ENCODE measurements at places on chromosomes 6 and 20.
A peak's percentile ranks its signal among the peaks of the same experiment; 100 is the strongest.

DNA sequence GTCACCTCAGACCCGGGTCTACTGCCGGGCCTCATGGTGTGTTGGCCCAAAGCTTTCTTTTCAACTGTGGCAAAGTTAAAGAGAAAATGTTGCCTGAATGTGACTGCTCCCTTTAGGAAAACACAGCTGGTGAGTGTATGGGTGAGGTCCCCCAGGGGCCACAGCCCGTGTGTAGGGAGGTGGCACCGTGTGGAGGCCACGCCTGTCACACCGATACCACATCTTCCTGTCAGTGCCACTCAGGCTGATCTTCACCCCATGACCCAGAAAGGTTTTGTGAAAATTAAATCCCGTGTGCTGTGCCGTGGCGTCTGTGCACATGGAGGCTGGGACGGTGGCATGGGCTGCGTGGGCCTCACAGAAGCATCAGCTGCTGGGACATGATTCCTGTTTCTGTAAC is 10.7 kb upstream of the ADRM1 start:
- DNase-seq: no peak

DNA sequence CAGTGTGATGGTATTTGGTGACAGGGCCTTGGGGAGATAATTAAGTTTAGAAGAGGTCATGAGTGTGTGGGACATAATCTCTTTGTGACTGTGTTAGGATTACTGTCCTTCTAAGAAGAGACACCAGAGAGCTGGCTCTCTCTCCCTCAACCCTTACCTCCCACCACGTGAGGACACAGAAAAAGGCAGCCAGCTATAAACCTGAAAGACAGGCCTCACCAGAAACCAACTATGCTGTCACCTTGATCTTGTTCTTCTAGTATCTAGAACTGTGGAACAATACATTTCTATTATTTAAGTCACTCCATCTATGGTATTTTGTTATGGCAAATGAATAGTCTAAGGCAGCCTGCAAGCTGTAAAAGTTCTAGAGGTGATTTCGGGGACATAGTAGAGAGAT is 203.7 kb downstream of the OTOR start:
- DNase-seq: no peak

- DNase-seq: no peak
Measured at GRCh38 chr6:131979515-131980337, 28.6 kb upstream of the CCN2 start.

- no peak for DNase-seq
Measured at GRCh38 chr20:11056414-11056813, 382.6 kb upstream of the JAG1 start.

GRCh38 chr6:110617057-110617456 is 140.6 kb upstream of the SLC22A16 start:
- no peak for DNase-seq

DNA sequence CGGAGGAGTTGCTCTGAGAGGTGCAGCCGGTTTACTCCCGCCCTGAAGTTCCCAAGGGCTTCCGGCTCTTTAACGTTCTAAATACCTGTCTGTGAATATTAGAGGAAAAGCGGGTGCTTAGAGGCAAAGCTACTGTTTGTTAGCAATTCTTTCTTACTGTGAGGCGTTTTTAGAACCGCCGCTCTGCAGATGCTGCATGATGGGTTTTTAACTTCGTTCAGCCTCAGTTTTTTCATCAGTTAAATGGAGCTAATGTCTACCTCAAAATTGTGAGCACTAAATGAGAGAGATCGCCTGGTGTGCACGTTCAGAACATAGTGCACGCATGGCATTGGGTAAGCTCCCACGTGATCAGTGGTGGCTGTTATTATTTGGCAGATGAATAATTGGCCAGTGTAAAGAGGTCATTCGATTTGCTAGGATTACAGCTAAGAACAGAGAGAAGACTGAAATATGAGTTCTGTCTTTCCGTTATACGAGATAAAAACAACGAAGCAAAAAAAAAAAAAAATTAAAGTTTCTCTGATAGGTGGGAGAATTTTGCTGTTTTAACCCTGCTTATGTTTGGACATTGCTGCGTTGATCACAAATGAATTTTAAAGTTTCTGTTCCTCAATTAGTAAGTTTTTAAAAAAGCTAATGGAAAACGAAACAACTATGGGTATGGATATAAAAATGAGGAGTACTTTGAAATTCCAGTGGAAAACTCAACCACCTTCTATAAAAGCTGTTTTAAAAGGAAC is 660 bp upstream of the TFB1M start:
- DNase-seq: peak; percentile 71

- DNase-seq: no peak
Measured at GRCh38 chr6:112912416-112913101, 565.4 kb downstream of the RFPL4B start.

DNA sequence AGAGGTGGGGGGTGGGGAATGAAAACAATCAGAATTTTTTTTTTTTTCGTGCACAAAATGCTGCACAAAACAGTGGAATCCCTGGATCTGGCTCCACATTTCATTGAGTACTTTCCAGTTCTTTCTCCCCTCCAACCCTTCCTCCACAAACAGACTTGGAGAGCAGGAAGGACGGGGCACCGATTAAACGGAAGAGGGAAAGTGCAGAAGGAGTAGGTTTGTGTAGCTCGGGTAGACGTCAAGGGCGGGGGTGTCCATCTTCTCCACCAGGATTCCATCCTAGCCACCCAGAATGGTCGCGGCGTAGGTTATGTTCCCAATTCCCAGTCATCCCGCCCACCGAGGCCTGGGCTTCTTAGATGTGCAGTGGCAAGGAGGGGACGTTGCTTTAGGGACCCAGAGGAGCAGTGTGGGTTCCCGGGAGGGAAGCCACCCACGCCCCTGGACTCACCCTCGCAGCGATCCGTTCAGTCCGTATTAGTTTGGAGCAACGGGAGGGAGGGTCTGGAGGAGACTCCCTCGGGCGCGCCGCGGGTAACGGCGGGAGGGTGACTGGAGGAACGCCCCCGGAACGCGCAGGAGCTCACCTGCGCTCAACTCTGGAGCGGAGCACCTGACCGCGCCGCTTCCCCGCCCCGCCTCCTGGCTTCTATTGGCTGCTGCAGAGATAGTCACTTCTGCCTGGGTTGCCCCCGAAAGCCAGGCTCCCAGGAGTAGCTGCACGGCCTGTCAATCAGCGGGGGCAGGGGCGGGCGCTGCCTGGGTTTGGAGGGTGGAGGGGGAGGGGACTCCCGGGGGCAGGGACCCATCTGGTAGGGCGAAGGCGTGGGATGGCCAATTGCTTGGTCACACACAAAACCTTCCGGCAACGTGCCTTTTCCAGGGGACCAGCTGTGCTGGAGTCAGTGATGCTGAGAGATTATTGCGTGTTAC is at the start of gene ENPP5:
Gene ENPP5, minus strand, starts transcription at position 624 of the 933 bp plus-strand sequence. CDS start 2,718 bp downstream, outside the sequence.
- peak; percentile 58 for DNase-seq

DNA sequence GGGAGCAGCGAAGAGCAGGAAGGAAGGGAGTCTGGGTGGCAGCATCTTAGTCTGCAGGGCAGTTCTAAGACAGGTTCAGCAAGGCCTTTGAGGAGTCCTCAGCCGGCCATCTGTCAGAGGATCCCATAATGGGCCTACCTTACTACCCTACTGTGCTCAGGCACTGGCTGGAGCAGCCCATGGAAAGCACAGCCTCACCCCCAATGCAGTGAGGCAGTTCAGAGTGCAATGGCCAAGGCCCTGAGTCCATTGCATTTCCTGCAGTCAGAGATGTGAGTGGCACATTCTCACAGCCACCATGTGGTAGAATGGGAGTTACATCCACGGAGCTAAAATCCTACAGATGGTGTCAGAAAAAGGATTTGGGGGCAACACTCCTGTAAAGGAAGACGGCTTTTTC is 19.4 kb upstream of the OVOL2 start:
- DNase-seq: no peak

GRCh38 chr6:107192830-107193229 is 77.5 kb upstream of the BEND3 start:
- DNase-seq: no peak

- DNase-seq: no peak
Measured at GRCh38 chr6:157493576-157493975, 112.6 kb downstream of the ZDHHC14 start.

DNA sequence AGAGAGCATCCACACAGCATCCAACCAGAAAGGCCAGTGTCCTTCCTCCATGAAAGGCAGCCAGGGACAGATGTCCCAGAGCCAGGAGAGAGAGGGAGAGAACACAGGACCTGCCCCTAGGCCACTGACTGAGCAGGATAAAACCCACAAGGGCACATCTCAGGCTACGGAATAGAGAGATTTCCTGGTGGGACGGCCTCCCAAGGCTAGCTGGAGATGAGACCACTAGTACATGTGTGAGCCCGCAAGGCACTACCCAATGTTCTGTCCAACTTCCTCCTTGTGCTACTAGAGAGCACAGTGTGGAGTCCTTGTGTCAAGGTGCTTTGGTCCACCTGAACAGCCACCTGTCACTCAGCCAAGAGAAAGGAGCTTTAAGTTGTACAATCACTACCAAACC is 44.2 kb downstream of the PLCG1 start:
- no peak for DNase-seq

DNA sequence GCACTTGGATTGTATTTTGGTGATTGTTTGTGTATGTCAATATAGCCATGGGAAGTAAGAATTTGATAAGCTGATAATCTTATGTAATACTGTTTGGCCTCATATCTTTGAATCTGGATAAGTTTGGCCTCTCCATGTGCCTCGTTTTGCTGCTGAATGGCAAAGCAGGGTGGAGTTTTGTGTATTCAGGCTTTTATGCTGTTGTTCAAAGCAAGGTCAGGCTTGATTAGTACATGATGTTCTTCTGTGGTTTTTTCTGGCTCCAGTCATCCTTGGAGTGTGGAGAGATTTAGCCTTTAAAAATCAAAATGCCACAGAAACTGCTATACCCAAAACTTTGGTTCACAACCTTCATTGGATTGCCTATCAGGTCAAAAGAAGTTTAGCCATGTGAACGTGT is 728.9 kb upstream of the GJE1 start:
- no peak for DNase-seq

- no peak for DNase-seq
Measured at GRCh38 chr6:137804637-137805036, 62.4 kb upstream of the TNFAIP3 start.

- no peak for DNase-seq
Measured at GRCh38 chr6:157261606-157262005, 61.7 kb downstream of the TMEM242 start.

- DNase-seq: no peak
Measured at GRCh38 chr6:106308985-106309384, 16.6 kb downstream of the ATG5 start.

DNA sequence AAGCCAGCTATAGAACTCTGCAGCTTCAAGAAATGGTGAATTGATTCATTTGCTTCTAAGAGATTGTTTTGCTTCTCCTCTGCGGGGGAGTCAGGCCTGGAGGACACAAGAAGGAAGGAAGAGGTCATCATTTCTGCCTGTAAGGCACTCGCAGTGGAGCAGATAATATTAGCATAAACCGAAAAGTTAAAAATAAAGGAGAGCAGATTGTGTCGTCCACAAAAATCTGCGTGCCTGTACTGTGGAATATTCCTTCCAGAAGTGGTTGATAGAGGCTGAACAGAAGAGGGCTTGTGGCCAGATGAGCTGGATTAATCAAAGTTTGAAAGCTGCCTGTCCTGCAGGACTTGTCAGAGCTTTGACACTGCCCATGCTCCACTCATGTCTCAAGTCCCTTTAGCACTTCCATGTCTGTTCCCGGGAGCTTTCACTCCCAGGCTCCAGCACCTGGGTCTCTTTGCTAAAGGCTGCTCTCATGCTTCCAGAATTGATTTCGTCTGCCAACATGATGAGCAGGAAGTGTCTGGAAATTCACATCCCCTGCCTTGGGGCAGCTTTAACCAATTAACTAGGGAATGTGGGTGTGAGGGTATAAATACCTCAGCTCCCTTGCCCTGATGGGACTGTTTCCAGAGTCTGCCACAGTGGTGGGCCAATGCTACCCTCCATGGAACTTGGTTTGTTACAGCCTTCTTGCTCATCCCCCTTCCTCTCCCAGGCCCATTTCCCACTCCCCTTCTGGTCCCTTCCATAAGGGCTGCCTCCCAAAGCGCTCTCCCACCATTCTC is 65.1 kb upstream of the STX16 start:
- no peak for DNase-seq

DNA sequence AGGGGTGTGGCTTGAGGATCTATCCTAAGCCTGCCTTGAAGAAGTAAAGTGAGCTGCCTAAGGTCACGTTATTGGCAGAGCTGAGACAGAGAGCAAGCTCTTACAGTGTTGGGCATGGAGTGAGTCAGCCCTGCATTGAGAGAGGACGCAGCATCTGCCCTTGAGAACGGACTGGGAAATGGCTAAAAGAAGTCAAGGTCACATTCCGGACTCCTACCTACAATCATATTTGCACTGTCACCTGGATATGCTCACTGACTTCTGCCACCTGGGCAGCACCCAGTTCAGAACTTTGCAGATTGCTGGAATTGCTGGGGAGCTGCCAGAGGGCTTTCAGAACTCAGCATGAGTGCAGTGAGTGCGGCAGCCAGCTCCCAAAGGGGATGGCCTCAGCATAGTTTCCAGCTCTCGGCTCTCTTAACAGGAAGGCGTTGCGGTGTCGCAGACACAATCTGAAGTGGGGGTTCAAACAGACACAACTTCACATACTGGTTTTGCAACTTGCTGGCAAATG is 199.3 kb upstream of the SGK1 start:
- no peak for DNase-seq

DNA sequence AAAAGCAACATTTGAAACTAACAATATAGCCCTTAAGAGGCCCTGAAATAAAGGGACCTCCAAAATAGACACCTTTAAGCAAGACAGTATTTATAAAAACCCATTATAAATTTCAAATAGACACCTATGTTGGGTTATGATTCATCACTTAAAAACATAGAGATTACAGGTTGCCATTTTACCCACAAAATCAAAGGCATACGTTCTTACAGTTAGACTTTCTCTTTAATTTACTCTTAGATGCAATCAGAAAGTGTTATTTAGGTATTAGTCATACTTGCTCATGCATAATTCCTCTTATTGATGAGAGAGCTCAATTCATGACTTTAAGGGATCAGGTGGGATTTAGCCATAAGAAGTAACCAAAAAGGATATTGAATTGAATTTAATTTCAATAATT is 51.5 kb upstream of the TMEM200A start:
- DNase-seq: no peak

GRCh38 chr20:49724408-49725223 is 10.9 kb upstream of the B4GALT5 start:
- no peak for DNase-seq

- no peak for DNase-seq
Measured at GRCh38 chr6:32752580-32752979, 10.8 kb downstream of the HLA-DQB2 start.

DNA sequence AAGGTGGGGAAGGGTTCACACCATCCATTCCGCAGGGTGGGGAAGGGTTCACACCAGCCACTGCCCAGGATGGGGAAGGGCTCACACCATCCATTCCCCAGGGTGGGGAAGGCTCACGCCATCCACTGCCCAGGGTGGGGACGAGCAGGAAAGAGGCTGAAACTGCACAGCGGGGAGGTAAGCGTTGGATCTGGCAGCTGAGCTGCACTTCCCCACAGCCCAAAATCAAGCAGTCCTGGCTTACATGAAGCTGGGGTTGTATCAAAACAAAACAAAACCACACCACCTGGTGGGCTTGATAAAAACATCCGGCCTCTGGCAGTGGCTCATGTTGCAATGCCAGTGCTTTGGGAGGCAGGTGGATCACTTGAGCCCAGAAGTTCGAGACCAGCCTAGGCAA is 268.5 kb downstream of the TAF4 start:
- DNase-seq: no peak
